Activated CD8-positive, alpha-beta memory T cell treated with anti-CD3 and anti-CD28 coated beads for 1 hour (primary cell): ENCODE measurements at places on chromosomes 3 and 15.

DNA sequence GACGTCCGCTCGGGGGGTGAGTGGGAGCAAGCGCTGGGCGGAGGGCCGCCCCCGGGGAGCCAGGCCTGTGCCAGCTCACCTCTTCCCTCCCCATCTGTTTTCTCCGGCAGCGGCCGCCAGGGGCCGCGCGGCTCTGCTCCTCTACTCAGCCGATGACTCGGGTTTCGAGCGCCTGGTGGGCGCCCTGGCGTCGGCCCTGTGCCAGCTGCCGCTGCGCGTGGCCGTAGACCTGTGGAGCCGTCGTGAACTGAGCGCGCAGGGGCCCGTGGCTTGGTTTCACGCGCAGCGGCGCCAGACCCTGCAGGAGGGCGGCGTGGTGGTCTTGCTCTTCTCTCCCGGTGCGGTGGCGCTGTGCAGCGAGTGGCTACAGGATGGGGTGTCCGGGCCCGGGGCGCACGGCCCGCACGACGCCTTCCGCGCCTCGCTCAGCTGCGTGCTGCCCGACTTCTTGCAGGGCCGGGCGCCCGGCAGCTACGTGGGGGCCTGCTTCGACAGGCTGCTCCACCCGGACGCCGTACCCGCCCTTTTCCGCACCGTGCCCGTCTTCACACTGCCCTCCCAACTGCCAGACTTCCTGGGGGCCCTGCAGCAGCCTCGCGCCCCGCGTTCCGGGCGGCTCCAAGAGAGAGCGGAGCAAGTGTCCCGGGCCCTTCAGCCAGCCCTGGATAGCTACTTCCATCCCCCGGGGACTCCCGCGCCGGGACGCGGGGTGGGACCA lies 632 bp upstream of the CRELD1 start:
- DNase-seq = peak; percentile 81

DNA sequence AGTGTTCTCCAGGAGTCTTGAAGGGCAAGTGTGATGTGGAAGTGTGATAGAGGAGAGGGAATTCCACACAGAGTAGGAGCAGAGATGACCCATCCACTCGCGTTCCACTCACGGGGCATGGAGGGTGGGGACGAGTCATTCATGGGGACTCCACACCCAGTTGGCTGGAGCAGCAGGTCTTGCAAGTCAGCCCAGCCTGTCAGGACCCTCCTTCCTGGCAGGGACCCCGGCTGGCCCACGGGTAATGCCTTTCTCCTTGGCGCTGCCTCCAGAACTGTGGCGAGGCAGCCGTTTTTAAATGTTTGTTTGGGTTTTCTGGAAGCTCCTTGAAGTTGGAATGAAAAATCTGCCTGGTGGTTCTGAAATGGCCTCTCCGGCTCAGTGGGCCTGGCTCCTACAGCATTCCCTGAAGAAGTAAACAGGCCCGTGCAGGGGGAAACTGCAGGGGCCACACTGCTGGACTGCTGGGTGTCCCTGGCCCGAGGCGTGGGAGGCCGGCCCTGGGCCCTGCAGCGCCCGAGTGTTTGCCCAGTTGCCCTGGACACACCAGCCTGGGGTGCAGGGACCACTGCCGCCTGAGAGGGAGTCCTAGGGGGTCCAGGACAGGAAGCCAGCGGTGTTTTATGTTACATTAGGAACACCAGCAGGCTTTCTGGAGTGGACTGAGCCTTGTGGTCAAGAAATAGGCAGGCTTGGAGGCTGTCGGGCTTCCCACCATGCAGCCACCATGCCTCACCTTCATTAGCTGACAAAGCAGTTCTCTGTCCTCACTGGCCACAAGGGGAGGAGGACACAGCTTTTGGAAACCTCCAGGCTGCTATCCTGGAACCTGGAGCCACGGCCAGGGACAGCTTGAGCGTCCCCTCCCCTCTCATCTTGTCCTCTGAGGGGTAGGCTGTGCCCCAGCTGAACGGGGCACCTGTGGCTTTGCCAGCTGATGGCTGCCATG lies 61.3 kb downstream of the CEMIP start:
- DNase-seq = no peak

DNA sequence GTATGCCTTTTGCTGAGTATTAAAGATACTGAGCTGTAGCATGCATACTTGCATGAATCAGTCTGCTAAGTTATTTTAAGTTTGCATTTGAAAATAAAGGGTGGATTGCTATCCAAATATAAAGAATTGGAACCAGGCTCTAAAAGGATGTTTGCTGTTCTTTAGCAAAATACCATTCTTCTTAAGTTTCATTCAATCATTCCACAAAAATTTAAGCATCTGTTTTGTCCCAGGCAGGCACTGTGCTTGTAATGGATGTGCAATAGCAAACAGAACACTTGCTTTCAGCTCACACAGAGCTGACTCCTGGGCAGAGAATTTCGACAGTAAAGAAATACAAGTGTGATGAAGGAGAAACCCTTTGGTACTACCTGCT lies 151.1 kb downstream of the PGPEP1L start:
- no peak for DNase-seq

DNA sequence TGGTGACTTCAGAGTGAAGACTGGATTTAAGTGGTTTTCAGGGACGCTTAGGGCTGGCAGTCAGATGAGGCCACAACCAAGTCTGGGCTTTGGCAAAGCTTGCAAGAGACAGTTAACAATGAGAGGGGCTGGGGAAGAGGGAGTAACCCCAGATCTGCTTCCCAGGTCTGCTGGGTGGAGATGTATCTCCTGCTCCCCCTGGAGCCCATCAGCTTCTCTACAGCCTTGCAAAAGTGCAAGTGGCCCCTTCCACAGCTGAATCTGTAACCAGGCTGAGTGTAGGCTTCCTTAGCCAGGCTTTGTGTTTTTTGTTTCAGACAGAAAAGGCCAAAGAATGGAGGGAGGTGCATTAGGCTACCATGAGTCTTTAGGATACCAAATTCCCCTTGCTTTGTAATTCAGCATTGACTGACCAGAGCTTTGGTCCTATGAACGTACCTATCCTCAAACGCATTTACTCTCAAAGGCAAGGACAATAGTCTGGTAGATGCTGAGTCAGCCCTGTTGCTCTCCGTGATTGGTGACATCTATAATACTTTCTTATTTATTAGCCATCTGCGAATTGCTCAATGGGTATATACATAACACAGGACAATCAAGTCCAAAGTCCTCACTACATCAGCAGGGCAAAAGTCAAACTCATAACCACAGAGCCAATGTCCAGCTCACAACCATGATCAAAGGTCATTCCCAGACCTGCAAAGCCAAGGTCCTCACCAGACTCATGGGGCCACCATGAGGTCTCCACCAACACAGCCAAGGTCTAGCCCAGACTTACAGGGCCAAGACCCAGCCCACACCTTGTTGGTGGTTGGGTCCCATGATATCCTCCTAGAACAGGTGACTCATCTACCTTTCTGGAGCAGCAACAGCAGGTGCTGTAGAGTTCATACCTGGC lies 17.1 kb downstream of the CCDC13 start:
- DNase-seq = no peak

GRCh38 chr3:195001961-195002861 lies 268.7 kb downstream of the XXYLT1 start:
- DNase-seq = no peak

- no peak for DNase-seq
Observed at GRCh38 chr3:70979983-70980645, 603.4 kb downstream of the FOXP1 start.

DNA sequence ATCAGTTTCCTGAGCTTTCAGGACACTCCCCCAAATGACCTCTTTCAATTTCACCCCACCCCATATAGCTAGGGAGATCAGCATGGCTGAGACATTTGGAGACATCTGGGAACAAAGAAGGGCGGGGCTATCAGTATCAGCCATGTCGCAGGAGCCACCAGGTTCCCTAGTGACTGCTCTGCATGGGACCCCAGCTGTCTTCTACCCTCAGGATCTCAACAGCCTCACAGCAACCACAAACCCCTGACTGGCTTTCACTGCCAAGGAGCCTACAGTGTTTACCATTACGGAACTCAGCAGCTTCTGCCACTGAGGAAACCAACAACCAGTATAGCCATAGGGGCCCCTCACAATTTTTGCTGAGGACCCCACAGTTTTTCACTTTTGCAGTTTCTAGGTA lies 269.6 kb upstream of the TRIM42 start:
- DNase-seq = no peak

DNA sequence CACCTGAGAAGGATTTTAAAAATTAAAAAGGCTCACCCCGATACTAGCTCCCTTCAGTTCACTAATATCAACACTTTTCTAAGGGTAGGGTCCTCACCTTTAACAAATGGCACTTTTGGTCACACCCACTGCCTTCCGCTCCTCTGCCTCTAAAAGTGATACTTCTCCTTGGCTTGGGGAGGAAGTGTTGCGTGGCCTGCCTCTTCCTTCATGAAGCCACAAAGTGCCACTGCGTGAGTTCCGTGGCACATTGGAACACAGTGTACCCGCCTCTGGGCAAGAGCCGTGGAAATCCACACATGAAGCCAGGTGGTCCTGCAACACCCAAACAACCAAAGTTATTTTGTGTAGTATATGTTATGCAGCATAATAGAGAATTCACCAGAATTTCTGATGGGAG lies 3.9 kb downstream of the B4GALT4 start:
- DNase-seq = no peak

DNA sequence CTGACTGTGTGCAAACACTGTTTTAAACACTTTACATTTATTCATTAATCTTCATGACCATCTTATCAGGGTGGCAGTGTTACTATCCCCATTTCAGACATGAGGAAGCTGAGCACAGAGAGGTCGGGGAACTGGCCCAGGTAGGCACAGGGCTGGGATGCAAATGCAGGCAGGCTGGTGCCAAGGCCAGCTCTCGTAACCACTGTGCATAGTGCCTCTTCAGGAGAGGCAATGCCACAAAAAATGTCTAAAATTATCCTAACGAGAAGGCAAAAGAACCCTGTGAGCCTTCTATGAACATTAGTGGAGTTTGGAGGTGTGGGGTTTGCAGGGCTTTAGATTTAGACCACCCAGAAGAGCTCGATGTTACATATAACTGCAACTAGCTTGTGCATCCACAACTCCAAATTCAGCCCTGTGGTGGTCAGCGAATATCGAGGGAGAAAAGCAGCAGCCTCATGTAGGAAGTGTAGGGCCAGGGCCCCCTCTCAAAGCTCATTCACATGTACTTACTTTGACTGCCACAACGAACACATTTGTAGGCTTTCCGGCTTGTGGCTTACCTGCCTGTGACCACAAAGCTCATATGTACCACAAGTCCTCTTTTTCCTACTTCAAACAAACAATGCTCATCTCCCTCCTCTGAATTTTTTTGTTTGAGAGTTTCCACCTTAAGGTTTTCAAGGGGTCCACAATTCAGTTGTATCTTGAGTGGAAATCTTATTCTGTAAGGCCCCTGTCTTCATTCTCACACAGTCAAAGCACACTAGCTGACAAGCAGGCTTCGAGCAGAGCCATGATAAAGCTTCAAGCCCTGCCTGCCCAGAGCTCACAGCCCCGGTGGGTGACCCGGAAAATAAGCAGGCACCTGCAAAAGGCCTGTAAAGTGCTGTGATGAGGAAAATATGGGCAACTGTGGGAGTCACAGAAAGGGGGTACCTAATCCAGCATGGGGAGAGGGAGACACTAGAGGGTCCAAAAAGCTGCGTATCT lies 722.9 kb upstream of the CFAP20DC start:
- peak; percentile 8 for DNase-seq
